GM12878 (cell line): ENCODE measurements at places on chromosomes 2 and 18. TPM values are rescaled to one million over a fixed set of nuclear protein-coding genes. Genes with fewer than 3 reads are reported as not detected.
A peak's percentile ranks its signal among the peaks of the same experiment; 100 is the strongest.

DNA sequence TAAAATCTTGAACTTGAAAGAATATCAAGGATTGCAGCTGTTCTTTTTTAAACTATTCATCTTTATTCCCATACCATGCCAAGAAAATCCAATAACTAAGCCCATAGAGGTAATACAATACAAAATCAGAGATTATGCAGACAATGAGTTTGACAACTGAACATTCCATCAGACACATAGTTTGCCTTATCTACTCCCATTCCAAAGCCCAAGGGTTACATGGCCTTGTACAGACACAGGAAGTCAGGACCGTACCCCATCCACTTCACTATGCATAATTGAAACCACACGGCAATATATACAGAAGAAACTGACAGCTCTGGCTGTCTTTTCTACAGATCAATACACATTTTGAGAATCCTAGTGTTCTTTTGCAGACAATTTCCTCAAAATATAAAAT is 181.3 kb downstream of the TMX3 start:
- DNase-seq, result no peak

GRCh38 chr18:59323931-59324622 is 5.6 kb upstream of the CPLX4 start:
- no peak for DNase-seq

DNA sequence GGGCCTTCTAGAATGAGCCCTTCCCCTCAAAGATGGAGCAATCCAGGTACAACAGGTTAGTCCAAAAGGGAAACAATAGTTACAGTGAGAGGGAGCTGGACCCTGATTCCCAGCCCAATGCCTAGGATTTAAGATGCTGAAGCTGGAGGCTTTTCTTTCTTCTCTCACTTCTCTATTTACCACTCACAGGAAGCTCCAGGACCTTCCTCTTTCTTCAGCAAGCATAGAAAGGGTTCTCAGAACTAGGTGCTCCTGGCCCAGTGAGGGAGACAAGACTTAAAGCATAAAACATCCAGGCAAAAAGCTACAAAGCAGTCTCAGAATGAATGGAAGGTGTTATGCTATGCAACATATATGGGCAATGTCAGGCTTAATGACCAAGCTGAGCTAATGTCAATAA is 279.0 kb downstream of the SRBD1 start:
- DNase-seq, result no peak

The KCNIP3 gene
- not detected in 2 replicates for polyA plus RNA-seq

- no peak for DNase-seq
These were observed 766.4 kb upstream of the ID2 start for GRCh38 chr2:7915302-7916091.

DNA sequence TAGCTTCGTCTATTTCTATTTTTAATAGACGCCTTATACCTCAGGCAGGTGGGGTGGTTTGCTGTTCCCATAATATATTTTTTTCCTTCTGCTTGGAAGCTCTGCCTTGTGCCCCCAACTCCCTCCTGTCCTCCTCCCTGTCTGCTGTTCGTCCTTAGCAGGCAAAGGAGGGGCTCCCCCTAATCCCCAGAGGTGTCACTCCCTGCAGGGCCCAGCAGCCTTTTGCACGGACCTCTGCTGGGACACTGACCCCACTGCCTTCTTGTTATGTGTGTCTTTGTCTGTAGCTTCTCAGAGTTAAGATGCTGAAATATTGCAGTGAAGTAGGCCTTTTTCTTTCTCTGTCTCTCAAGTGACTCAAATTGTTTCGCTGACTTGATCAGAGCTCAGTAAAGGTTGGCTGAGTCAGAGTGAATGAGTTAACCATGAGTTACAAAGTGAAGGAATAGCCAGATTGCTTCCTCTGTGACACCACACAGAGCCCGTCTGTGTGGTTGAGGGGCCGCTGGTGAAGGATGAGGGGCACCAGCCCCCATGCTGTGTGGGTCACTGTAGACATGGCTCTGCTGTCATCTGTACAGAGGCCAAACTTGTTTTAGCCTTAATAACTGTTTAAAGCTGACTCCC is 47.7 kb downstream of the PRKCE start:
- no peak for DNase-seq

GRCh38 chr2:62561586-62561985 is 55.6 kb upstream of the TMEM17 start:
- DNase-seq, result no peak

GRCh38 chr18:28007841-28008240 is 169.1 kb downstream of the CDH2 start:
- DNase-seq, result no peak

The SDC1 gene
- 33.7 and 33.8 TPM in 2 replicates for polyA plus RNA-seq

- DNase-seq, result peak; percentile 12
These were observed 31.2 kb downstream of the C1D start for GRCh38 chr2:68031542-68032160.

GRCh38 chr2:238891457-238892203 is 43.7 kb downstream of the TWIST2 start:
- DNase-seq, result no peak

DNA sequence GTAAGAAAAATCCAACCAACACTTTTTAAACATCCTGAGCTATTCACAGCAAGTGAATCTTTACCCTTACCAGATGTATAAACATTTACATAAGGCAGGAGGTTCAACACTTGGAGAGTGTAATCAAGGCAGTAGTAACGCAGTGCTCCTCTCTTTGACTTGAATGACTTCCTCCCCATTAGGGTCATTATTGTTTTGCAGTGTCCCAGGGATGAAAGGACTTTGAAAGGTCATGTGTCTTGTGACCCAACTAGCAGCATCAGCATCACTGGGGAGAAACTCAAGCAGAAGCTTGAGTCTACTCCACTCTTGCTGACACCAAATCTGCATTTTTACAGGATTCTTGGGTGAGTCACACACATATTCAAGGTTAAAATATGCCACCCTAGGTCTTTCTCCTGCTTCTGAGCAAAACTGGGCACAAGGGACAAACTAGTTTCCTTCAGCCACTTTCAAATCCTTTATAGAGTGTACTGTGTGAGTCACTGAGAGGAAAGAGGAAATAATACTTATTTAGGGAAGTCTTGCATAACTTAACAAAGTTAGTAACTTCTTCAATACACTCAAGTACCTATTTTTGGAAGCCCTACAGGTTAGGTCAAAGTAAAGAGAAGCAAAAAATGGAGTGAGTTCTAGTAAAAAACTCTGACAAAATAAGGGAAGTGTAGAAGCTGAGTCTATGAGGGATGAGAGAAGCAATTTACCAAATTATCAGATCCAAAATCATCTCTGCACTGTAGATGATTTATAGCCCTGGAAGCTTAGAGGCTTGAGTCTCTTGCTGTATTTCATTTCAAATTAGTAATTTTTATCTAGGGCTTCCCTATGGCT is 51.0 kb upstream of the EML4 start:
- peak; percentile 56 for DNase-seq

The GATA6 gene
- polyA plus RNA-seq, result not detected in 2 replicates

GRCh38 chr2:176149481-176149938 is 1.8 kb upstream of the HOXD4 start:
- DNase-seq, result no peak

DNA sequence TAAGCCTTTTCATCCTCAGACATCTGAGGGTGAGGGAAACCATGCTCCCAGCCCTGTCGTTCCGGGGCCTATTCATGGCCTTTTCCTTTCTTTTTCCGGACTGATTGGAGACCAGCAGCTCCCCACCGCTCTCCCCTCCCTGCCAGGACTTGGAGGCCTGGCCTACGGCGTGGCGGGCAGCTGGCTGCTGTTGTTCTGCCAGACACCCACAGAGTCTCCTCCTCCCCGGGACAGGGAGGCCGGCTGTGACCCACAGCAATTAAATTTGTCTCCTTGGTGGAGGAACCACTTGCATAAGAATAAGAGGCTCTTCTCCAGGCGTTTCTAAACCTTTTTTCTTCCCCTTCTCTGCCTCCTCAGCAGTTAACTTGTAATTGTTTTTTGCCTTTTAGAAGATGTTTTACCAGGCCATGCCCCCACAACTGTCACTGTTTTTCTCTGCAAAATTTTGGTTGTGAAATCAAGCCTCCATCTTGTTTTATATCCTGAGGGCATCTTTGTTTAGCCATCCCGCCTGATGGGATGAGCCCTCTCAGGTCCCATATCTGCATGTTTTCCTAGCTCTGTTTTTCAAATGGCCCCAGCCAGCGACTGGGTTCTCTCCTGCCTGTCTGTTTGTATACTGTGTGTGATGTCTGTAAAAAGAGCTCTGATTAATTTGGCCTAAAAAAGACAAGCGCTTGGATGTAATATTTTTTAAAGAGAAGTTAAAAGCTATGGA is 1060.0 kb upstream of the DDX18 start:
- no peak for DNase-seq

GRCh38 chr2:10939058-10939457 is 27.3 kb downstream of the KCNF1 start:
- no peak for DNase-seq
